ENCODE measurements at places on chromosomes 3 and 15.
A peak's percentile ranks its signal among the peaks of the same experiment; 100 is the strongest.

- no peak for DNase-seq
Measured at GRCh38 chr3:156479604-156480003, 75.3 kb downstream of the SSR3 start.

GRCh38 chr15:59410391-59410896, 27.5 kb upstream of the FAM81A start:
- no peak for DNase-seq

DNA sequence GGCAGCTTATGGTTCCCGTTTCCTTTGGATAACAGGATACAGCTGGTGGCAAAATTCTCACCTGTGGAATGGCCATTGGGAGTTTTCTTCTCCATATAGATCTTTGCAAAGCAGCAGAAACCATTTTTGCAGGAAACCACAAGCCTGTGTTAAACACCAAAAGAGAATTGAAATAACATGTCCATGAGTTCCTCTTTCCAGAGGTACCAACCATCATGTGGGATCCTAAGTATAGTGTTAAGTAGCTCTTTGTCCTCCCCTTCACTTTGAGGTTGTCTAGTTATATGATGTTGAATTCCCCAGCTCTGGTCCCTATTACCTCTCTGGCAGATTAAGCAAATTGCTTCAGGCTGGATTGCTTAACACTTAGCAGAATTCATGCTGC, 94.9 kb downstream of the AKAP13 start:
- no peak for DNase-seq

- DNase-seq = no peak
Measured at GRCh38 chr3:36740787-36741186, 23.6 kb downstream of the DCLK3 start.

DNA sequence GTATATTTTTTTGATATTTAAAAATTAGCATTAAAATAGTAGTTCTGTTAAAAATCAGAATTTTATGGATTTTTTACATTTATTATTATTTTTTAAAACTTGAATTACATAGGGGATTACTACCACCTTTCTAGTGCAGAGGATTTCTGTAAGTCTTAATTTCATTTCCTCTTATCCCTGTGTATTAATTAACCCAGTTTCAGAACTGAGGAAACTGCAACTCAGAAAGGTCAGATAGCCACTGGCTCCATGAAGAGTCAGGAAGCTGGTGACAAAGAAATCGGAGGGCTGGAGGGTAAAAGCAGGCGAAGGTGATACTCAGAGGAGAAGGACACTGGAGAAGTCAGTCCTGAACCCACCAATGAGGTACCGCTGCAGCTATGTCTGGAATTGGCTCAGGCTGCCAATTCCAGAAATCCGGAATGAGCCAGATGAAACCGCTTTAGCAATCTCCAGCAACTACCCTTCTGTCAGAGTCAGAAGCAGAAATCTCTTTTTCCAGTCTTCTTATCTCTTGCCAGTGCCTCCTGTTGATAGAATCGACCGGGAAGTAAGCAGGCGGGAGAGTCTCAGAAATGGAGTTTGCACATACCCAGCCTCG, 308.5 kb downstream of the SV2B start:
- no peak for DNase-seq

DNA sequence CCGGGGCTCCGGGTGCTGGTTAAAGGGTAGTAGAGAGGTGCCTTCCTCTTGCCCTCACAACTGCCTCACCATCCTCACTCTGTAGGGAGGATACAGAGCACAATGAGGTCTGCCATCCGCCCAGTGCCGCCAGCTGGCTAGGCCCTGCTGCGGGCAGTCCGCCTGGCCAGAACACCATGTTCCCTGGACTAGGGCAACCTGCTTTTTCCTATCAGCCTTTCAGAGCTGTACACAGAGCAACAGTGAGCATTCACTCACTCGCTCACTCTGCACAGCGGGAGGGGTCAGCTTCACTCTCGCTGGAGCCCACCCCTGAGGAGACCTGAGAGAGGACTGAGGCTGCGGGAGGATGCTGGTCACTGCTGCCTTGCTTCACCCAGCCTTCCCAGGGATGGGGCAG, 218.7 kb upstream of the CHRNA7 start:
- DNase-seq = no peak

- DNase-seq = no peak
Measured at GRCh38 chr3:16932877-16933276, 48.1 kb downstream of the PLCL2 start.

DNA sequence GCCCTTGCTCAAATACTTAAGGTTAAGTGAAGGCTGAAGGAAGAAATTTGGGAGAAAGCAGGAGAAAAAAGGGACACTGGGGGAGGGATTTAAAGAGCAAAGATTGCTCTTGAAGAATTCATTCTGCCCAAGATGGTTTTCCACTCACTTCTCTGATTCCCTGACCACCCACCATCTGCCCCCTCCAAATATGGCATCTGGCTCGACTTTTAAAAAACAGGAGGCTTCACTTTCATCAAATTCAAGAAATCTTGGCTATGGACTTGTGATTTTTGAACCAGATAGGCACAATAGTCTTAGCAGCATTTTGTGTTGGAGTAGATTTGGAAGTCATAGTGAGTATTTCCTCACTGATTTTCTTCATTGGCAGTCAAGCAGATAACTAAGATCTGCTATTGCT, 574.4 kb upstream of the SUCLG2 start:
- no peak for DNase-seq

GRCh38 chr15:52013151-52013791, 5.7 kb upstream of the MAPK6 start:
- no peak for DNase-seq

- no peak for DNase-seq
Measured at GRCh38 chr3:9022305-9023225, 59.3 kb upstream of the RAD18 start.

DNA sequence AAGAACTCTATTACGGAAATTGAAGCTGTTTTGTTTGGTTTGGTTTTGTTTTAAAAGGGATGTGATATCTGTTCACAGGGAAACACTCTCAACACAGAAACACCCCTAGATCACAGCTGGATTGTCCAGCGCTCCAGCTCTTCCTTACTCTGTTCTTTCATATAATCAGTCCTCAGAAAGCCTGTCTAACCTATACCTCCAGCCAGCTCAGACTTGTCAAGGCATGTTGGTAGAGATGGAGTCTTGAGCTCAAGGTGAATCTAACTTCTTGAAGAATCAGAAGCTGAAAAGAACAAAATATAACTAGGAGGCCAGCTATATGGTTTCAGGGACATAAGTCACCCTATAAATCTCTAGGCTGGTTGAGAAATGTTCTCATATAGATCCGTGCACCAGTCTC, 110.2 kb upstream of the EPHA3 start:
- no peak for DNase-seq

DNA sequence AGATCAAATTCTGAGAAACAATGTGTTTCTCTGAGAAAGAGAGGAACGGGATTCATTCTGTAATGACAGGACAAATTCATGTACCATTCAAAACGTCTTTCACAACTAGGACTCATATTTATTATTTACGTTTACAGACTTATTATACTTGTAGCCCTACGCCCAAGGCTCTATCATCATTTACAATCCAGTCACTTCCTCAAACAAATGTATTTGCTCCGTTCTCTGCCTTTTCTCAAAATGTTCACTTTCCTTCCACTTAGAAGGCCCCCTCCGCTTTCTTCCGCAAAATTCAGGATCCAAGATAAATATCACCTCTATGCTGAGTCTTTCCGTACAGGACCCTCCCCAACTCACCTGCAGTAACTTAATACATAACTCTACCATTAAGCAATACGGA, 745 bp downstream of the RSL24D1 start:
- no peak for DNase-seq

DNA sequence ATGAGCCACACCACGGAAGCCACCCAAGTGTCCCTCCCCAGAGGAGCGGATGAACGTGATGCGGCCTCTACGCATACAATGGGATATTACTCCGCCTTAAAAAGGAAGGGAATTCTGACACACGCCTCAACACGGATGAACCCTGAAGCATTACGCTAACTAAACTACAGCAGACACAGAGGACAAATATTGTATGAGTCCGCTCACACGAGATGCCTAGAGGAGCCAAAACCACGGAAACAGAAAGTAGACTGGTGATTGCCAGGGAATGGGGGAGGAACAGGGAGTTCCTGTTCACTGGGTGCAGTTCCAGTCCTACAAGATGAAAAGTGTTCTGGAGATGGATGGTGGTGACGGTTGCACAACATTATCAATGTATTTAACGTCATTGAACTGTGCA, 32.7 kb downstream of the SRGAP3 start:
- no peak for DNase-seq

DNA sequence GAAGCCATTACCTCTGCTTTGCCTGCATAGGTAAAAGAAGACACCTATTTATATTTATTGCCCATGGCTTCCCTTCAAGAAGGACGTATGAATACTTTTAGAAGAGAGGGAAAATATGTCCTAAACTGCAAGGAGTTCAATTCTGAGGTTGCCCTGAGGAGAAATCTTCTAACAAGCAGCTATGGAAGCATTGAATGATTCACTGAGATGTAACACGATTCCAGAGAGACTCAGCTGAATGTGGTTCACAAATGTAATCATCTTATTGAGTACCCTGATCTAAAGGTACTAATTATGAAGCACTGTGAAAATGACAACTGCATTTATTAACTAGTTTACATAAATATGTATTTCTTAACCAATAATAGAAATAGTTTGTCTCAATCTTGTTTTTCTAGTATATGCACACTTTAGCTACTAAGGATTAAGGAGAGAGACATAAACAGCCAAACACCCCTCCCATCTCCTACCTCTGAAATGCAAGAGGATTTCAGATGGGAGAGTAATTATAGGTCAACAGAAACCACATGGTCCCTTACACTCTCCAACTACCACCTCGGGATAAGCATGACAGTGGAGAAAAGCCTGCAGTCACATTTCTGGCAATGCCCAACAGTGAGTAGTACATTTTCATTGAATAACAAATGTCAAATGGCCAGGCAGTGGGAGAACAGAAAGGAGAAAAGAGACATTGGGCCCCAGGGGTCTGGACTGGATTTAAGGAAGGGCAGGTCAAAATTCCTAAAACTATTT, 506.2 kb upstream of the IL12A start:
- DNase-seq = no peak

- peak; percentile 25 for DNase-seq
Measured at GRCh38 chr3:31695280-31696008, 162.7 kb downstream of the STT3B start.

DNA sequence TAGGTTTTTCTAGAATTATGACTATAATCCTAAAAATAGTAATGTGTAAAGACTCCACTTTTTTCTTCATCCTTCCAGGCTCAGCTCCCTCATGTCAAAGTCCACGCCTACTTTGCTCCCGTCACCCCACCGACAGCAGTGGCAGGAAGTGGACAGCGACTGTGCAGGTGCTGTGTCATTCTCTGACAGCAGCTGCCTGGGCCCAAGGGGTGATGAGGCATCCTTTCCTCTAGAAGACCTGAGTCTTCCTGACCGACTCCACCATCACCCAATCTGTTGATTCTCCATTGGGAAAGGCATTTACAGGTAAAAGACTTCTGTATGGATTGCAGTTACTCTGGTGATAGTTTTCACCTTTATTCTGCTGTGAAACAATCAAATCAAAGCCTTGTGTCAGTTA, 54.8 kb downstream of the UBP1 start:
- DNase-seq = peak; percentile 19

DNA sequence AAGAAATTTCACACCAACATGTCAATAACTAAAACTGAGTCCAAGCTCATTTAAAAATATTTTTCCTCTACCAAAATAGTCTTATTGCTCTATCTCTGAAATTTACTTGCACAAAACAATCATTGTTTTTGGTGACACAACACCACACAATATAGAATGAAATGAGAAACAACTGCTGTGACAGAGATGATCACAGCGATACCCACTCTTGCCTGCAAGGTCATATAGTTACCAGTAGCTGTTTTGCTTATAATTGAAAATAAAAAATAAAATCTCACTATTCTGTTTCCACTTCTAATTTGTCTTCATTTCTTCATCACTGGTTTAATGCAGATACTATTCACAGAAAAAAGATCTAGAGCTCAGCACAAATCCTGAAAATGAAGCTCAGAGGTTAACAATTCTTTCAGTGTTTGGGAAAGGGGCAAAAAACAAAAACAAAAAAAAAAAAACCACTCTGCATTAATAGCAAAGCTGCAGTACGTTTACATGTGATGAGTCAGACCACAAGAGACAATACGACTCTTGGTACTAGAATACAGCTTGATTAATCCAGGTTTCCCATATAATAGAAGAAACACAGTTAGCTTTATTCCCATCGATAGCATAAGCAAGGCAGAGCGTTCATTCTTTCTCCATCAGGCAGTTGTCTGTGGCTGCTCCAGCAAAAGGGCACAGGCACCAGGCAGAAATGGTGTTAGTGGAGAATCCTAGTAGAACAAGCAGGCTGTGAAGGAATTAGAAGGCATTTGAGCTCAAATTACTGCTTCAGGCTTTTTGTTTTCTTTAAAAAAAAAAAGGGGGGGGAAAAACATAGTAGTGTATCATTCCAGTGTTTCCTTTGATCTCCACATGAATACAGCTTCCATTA, 773 bp downstream of the ANKRD28 start:
- DNase-seq = no peak

Measured in activated naive CD4-positive, alpha-beta T cell treated with Interleukin-2 at 50 U/mL for 16 hours (primary cell).